ENCODE measurements at places on chromosomes 16 and 17.

DNA sequence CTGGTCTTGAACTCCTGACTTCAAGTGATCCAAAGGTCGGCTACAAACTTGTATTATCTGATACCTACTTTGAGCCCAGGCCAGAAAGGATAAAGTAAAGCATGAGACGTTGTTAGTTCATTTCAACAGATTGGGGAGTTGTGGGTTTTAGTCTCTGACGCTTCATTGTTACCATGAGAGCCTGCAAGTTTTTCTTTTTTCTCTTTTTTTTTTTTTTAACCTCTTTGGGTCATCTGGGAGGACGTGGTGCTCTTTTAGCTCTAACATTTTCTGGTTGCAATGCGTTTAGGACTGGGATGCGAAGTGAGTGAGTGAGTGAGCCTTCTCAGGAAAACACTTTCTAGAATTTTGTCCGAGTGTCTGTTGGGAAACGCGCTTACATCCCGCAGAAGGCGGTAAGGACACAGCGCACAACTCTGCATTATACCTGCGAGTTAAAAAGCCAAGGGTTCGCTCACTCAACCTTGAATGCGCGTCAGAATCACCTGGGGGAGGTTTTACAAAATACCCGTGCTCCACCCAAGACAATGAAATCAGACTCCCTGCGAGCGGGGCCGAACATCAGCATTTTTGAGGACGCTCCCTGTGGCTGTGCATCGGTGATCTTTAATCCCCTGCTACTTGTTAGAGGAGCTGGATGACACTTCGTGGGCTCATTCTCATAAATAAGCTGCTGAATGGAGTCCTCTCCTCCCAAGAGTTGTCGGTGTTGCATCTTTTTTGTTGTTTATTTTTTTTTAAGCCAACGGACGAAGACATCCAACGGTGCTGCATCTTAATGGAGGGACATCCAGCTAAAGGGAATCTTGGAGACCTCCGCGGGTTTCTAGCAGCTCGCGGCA lies 629 bp upstream of the RNF135 start:
- no peak for DNase-seq

DNA sequence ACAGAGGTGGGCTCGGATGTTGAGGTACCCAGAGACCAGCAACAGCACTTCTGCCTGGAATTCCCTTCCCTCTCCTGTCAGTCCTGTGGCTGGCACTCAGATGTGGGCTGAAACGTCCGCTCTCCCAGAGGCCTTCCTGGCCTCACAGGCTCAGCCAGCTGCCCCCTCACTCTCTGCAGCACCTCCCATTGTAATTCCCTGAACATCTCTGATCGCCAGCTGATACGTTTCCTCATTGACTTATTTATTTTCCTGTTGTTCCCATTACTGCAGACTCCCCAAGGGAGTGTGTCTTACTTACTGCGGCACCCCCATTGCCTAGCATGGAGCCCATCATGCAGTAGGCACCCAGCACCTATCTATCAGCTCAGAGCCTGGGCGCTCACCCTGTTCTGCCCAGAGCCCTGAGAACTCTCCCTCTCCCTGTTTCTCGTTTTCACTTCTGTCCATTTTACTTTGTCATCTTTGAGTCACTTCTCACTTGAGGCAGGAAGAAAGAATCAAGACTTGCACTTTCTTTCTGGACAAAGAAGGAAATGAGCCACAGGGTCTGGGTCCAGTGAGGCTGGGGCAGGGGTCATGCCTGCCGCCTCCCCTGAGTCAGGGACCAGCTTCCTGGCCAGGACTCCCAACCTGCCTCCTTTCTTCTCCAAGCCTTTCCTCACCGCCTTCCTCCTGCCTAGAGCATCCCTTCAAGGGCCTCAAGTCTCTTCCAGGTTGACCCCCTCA lies 10.2 kb downstream of the CDH5 start:
- no peak for DNase-seq

GRCh38 chr16:74724820-74725549 lies 24.3 kb upstream of the MLKL start:
- DNase-seq = no peak

DNA sequence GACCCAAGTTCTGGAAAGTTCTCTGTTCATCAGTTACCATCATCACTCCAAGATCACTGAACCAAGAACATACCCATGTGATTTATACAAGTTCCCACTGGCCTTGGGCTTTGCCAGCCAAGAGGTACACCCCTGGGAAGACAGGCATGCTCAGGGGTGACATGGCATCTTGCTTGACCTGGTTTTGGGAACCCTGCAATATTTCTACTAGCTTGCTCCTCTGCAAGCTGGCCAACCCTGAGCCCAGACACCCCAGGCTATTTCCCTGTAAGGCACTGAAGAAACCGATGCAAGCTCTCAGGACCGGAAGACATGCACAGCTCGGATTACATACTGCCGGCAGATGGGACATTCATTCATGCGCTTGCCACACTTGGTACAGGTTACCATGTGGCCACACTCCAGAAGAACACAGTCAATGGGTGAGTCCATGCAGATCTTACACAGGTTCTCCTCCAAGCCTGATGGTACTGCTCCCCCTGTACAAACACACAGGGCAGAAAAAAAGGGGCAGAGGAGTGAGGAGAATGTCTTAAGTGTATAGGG lies 31.4 kb downstream of the LIG3 start:
- no peak for DNase-seq

- DNase-seq = peak; percentile 43
Observed at GRCh38 chr17:7307686-7308624, 527 bp downstream of the EIF5A start.

DNA sequence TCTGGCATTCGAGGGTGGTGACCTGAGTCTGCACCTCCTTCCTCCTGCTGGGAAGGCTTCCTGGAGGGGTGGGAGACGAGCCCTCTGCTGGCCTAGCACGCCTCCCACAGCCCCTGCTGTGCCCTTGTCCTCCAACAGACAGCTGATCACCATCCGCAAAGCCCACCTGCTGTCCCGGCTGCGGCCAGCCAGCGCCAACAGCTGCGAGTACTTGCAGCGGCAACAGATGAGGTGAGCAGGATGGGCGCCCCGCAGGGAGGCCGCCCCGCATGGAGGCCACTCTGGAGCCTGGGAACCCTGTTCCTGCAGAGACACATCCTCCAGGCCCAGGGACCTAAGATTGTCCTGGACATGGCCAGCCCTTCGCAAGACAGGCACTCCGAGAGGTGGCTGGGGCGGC lies 21.6 kb downstream of the UBALD1 start:
- no peak for DNase-seq

DNA sequence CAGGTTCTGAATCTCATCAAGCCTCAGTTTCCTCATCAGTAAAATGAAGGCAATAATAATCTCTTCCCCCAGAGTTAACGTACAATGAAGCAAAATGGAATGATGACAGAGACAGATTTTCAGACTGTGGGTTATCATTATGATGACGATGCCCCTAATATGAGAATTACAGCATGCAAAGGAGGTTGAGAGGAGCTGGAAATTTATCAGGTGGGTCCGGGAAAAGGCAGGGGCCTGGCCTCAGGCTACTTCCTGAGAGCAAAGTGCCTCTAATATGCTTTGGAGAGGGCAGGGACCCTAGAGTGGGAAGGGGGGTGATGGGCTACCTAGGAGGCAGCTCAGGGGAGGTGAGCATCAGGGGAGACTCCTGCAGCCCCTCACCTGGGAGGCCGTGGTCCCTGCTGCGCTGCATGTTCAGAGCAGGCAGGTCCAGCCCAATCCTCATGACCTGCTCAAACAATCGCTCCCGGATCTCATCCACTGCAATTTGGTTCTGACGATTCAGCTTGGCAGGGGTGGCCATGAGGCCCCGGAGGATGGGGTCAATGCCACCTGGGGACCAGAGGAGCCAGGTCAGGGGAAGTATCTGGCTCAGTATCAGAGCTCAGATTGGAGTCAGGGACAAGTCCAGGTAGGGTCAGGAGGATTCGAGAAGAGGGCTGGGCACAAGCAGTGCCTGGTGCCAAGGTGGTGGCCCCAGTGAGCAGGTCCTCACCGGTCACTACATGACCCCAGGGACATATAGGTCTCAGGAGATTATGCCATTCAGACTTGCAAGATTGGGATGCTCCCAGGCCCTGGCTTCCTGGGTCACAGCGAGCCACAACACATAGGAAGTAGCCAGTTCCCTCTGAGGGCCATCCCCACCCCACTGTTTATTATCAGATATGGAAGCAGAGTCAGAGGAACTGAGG lies 8.1 kb downstream of the MPO start:
- DNase-seq = no peak

- DNase-seq = no peak
Observed at GRCh38 chr17:77833769-77834168, 124.7 kb upstream of the TNRC6C start.

DNA sequence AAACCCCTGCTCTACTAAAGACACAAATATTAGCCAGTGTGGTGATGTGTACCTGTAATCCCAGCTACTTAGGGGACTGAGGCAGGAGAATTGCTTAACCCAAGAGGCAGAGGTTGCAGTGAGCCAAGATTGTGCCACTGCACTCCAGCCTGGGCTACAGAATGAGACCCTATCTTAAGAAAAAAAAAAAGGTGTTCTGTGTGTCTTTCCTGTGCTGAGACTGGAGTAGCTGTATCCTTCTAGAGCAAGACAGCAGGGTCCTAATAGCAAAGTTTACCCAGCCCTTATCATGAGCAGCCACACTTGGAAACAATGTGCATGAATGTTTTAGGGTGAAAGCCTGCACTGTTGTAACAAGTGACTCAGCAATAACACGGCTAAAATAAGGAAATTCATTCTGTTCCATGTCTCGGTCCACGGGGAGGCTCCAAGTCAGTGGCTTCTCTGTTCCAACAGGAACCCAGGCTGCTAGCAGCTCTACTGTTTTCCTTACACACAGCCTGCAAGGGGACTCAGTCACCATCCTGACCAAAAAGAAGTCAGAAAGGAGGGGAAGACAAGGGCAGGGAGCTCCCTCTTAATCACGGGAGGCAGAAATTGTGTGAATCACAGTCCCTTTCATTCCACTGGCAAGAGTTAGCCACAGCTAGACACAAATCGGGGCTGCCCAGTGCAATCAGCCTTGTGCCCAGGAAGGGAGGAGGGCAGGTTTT lies 7.1 kb upstream of the SLC5A11 start:
- no peak for DNase-seq

GRCh38 chr16:86608301-86608747 lies 30.0 kb downstream of the FOXL1 start:
- DNase-seq = no peak

GRCh38 chr17:76884995-76885893 lies 17.0 kb downstream of the MGAT5B start:
- no peak for DNase-seq

GRCh38 chr16:85865-86264 lies 7.8 kb downstream of the MPG start:
- no peak for DNase-seq

DNA sequence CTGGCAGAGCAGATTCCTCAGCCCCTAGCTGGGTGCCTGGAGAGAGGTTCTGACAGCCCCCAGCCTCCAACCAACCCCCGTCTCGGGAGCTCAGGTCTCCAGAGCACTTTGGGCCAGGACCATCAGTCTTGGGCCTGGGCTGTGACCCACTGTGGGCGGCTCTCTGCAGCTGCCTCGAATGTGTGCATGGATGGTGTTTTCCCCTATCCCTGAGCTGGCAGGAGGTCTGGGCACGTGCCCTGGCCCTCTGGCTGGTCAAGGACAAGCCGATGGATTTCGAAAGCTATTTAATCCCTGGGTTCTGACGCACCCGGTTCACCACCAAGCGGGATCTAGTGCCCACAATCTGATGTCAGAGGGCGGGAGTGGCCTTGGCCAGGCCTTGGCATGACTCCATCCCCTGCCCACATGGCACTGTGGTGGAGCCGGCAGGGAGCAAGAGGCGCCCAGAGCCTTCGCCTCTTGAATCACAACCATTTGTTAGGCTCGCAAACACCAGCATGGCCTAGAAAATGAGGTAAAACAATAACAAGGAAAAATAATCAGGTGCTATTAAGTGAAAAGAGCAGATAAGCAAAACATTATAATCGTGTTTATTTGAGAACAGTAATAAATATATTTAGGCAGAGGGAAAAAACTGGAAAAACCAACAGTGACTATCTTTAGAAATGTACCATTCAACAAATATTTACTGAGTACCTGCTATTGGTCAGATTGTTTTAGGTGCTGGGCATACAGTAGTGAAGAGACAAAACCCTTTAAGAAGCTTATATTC lies 69.3 kb upstream of the TOB1 start:
- DNase-seq = no peak

- no peak for DNase-seq
Observed at GRCh38 chr17:65193716-65194293, 56.6 kb downstream of the RGS9 start.

- no peak for DNase-seq
Observed at GRCh38 chr16:84450176-84450865, 54.1 kb downstream of the MEAK7 start.

DNA sequence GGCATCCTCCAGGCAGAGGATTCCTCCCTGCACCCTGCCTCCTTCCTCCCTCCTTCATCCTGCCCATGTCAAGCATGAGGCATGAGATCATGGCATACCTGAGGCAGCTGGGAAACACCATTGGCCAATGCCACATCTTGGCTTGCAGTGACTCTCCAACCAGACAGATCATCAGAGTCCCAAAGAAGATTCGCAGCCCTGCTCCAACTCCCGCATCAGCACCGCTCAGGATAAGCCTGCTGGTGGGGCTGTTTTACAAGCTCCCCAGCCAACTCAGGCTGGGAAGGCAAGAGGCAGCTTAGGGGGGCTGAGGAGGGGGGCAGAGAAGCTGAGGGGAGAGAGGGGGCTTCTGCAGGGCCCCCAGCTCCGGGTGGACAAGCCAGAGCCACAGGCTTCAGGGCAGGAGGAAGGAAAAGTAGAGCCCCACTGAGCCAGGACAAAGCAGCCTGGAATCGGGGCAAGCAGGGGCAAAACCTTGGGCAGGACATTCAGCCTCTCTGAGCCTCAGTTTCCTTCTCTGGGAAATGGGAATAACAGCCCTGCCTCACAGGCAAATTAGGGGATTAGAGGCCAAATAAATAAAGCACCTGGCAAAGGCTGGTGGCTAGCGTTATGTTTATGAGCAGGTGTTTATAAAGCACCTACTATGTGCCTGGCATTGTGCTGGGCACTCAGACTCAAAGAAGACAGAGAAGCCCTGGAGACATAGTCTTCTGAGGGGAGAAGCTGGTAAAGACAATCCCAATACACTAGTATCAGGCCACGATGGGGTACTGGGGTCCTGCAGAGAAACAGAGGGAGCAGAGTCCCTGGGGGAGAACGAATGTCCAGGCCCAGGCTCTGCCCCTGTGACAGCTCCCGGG lies 88.1 kb downstream of the GOSR1 start:
- no peak for DNase-seq

DNA sequence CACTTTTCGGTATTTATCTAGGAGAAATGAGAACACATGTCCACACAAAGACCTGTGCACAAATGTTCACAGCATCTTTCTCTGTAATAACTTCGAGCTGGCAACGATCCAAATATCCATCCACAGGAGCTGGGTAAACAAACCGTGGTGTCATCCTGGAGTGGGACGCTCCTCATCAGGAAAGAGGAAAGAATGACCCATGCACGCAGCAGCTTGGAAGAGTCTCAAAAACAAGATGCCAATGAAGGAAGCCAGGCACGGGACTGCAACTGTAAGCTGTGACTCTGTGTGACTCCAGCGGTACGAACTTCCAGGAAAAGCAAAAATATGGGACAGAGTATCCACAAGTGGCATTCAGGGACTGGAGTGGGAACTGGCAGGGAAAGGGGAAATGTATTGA lies 36.7 kb upstream of the CIBAR2 start:
- DNase-seq = no peak

Measured in activated CD4-positive, alpha-beta T cell treated with anti-CD3 and anti-CD28 coated beads for 1 hour (primary cell).